ENCODE measurements at places on chromosomes 16 and 17.
A peak's percentile ranks its signal among the peaks of the same experiment; 100 is the strongest.

- no peak for DNase-seq
Measured at GRCh38 chr16:59181821-59182420, 447.8 kb upstream of the GOT2 start.

DNA sequence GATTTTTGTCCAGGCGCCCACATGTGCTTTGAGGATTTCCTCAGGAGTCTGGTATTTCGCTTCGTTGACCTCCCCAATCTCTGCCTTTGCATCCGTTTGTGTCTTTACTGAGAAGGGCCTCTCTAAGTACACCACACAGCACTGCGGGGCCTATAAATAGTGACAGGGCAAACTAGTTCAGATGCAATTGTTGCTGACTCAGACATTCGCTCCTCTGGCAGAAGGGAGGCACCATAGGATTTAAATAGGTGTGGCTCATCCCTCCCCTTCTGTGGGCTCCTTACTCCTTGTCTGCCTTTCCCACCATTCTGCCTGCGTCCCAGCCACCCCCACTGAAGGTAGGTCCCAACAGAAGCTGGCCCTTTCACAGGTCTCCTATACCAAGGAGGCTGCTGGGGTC is 192.3 kb downstream of the SHISA9 start:
- DNase-seq, result no peak

DNA sequence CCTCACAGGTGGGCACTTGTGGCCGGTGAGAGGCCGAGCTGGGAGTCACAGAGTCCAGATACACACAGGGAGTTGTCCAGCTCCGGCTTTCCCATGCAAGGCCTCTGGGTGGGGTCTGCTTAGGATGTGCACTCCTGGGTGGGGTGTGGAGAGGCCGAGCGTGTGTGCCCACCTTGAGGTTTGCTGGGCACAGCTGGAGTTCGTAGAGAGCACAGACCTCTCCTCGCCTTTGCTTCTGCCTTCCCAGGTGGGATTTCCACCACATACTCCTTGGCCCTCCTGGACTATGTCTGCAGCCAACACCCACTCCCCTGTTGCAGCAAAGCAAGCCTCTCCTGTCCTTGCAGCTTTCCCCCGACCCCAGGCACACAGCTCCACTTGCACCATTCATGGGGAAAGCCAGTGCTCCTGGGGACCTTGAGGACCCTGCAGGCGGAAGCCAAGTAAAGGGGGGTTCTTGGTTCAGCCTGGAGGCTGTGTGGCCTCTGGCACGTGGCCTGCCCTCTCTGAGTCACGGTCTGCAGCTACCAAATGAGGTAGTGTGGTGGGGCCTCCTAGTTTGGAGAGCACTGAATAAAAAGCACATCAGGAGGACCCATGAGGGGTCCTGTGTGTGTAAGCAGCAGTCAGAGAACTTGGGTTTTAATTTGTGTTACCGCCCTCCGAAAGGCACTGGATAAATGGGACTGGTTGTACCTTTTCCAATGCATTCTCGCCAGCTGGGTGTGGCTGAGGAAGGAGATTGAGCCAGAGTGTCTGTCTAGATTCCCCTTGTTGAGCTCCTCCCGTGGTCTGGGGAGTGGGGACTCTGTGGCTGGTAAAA is 31.5 kb downstream of the MPRIP start:
- DNase-seq, result no peak

GRCh38 chr16:29745121-29745852 is 503 bp downstream of the C16orf54 start:
- DNase-seq, result no peak

- DNase-seq, result no peak
Measured at GRCh38 chr17:4536742-4537411, 18.3 kb downstream of the MYBBP1A start.

- peak; percentile 97 for DNase-seq
Measured at GRCh38 chr16:75464122-75464918, at the start of gene TMEM170A. Gene TMEM170A, minus strand, starts transcription at chr16:75464689. Its CDS starts 89 bp downstream, at chr16:75464600.

DNA sequence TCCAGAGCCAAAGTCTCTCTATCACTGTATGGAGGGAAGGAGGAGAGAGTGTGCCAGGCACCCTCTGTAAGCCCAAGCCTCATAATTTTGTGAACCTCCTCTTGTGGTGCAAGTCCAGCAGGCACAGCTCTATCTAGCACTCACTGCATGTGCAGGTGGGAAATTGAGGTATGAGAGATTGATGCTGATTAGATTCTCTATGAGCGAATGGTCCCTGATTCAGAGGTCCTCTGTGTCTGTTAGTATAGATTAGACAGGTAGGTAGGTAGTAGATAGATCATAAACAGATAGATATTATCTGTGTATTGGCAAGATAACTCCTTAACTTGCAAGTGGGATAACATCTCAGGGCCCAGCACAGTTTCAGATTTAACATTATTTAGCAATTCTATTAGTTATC is 209.5 kb downstream of the CNTNAP4 start:
- no peak for DNase-seq

- no peak for DNase-seq
Measured at GRCh38 chr16:48062681-48063080, 93.1 kb downstream of the ABCC12 start.

GRCh38 chr17:80025796-80026195 is 9.9 kb downstream of the TBC1D16 start:
- DNase-seq, result no peak

GRCh38 chr16:31357324-31358109 is 2.5 kb downstream of the ITGAX start:
- no peak for DNase-seq

- DNase-seq, result no peak
Measured at GRCh38 chr16:88937206-88937621, 39.8 kb downstream of the CBFA2T3 start.

DNA sequence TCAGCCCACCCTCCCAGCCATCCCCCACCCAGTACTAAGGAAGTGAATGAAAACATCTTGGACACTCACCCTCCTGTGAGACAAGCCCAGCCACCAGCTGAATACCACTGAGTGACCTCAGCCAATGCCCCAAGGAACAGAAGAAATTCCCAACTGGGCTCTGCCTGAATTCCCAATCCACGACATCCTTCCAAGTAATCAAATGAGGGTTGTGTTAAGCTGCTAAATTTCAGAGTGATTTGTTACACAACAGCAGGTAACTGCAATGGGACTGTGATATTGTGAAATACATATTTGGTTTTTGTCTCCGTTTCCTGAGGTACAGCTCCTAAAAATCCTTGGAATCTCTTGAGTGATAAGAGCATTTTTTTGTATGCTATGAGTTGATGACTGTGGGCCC is 578.7 kb upstream of the CDH11 start:
- no peak for DNase-seq

- DNase-seq, result peak; percentile 2
Measured at GRCh38 chr17:52383493-52384100, 225.1 kb upstream of the CA10 start.

- DNase-seq, result no peak
Measured at GRCh38 chr17:58153046-58153445, 4.9 kb downstream of the OR4D1 start.

DNA sequence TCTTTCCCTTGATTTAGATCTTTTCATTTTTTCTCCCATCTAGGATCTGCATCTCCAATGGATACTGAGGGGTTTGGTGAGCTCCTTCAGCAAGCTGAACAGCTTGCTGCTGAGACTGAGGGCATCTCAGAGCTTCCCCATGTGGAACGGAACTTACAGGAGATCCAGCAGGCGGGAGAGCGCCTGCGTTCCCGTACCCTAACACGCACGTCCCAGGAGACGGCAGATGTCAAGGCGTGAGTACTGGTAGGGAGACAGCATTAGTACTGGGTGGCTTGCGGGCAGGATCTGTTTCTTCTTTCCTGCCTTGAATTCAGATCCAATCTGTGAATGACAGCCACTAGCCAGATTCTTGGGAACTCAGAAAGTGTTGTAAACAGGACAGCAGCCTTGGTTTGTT is 18.3 kb downstream of the NUP93 start:
- no peak for DNase-seq

DNA sequence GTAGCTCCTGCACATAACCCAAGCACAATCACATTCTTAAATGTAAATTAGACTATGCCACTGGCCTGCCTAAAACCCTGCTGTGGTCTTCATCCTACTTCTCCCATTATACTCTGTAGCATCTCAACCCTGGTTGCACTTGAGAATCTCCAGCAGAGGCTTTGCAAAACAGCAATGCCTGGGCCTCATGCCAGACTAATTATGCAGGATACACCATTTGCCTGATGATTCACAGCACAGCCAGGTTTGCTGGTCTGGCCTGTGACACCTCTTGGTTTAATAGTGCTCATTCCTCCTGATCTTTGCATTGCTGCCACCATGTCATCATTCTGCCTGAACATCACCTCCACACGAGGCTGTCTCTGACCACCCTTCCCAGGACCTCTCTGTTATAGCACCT is 491.9 kb upstream of the TOM1L1 start:
- DNase-seq, result no peak

- no peak for DNase-seq
Measured at GRCh38 chr16:49019081-49019633, 262.5 kb downstream of the CBLN1 start.

DNA sequence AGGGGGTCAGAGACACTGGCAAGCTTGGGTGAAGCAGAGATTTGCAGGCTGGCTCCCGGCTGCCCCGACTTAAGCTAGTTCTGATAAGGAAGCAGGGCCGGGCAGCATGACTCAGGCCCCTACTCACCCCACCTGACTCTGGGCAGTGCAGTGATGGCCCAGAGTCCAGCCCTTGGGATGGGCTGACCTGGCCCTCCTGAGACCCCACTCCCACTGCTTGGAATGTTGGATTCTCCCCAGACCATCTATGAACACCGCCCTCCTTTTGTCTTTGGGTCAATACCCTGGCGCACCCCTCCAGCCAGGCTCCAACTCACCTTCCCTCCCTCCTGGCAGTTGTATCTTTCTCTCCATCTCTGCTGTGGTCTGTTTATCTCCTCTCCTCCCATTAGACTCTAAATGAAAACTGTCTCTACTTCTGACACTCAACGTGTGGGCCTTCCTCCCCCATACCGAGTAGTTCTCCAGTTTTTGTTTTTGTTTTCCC is 21.0 kb downstream of the LGALS3BP start:
- no peak for DNase-seq

GRCh38 chr16:19715566-19715965 is 2.5 kb downstream of the KNOP1 start:
- no peak for DNase-seq

DNA sequence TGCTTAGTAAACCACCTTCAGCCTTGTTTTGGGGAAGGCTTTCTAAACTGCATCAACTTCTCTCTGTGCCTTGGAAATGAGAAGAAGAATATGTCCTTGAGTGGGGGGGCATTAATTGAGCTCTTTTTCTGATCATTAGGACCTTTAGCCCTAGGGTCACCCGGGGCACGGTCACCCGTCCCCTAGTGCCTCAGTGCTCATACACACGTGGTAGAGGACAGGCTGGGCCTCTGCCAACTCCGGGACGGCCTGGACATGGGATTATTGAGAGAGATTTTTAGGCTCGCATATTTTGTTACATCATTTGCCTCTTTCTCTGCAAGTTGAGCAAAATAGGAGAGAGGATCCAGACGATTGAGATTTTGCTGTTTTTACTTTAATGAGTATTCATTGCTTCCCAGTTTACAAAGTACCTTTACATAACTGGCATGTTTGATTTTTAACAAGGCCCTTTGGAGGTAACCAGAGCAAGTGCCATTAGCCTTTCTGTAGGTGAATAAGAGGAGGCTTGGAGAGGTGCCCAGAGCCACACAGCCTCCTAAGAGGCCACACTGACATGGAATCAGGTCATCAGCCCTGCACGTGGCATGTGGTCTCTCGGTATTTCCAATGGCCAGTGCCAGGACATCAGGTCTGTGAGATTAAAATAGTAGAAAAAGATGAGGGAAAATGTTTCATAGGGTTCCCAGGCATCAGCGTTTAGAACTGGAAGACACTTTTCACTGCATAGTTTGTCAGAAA is 11.1 kb downstream of the PMM2 start:
- DNase-seq, result no peak

DNA sequence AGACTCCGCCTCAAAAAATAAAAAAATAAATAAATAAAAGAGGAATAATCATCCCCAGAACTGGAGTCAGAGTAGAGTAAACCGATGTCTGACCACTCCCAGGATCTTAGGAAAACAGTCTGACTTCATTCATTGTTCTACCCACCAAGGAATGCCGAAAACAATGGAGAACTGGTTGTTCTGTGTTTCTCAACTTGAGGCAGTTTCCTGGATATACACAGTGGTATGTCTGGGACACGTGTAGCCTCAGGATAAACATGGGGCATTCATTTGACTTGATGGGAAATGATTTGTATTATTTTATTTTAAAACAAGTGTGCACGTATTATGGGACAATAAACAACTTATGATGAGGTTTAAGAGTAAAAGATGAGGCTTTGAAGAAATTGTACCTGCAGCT is 32.8 kb upstream of the PAFAH1B1 start:
- DNase-seq, result no peak

- no peak for DNase-seq
Measured at GRCh38 chr17:46109603-46110189, 83.5 kb downstream of the KANSL1 start.

DNA sequence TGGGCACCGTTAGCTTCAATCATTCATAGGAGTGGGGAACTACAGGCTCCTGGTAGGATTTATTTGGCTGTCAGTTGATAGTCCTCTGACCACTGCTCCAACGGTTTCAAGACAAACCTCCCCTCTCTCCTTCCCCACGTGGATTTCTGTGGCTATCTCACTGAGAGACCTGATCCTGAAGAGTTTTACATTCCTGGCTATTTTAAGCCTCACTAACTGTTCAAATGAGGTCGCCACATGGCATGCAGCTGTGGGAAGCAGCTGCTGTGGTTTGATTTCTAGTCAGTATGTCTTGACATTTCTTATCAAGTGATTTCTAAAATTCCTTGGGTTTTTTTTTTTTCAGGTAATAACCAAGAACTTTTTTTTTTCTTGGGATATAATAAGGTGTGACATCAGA is 38.3 kb downstream of the CDK5R1 start:
- no peak for DNase-seq

GRCh38 chr17:77528516-77529327 is 388.0 kb downstream of the SEC14L1 start:
- no peak for DNase-seq

GRCh38 chr16:50152351-50152806 is 727 bp upstream of the TENT4B start:
- no peak for DNase-seq

DNA sequence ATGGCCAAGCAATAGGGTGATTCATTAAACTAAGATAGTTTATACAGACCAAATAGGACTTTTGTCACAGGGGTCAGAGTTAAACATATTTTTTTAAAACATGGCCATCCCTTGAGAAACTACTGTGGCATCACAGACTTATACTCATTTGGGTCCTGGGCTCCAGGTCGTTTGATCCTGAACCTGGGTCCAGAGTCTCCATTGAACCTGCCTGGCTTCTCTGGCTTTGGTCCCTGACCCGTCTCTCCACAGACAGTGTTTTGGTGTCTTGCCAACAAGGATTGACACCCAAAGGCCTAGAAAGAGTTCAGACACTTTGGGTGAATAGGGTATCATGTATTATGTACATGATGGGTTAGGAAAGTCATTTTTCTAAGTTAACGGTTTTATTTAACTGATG is 236.7 kb downstream of the PHKB start:
- DNase-seq, result no peak

- DNase-seq, result no peak
Measured at GRCh38 chr16:68698091-68698490, 39.0 kb upstream of the CDH1 start.

GRCh38 chr17:41492771-41493170 is 3.1 kb upstream of the KRT36 start:
- DNase-seq, result no peak

Data from hematopoietic multipotent progenitor cell treated with erythropoietin and hydrocortisone succinate and interleukin-3 and kit ligand, for 15 days (in vitro differentiated cells).